CD8-positive, alpha-beta memory T cell (primary cell): ENCODE measurements at places on chromosomes 16 and 17.

DNA sequence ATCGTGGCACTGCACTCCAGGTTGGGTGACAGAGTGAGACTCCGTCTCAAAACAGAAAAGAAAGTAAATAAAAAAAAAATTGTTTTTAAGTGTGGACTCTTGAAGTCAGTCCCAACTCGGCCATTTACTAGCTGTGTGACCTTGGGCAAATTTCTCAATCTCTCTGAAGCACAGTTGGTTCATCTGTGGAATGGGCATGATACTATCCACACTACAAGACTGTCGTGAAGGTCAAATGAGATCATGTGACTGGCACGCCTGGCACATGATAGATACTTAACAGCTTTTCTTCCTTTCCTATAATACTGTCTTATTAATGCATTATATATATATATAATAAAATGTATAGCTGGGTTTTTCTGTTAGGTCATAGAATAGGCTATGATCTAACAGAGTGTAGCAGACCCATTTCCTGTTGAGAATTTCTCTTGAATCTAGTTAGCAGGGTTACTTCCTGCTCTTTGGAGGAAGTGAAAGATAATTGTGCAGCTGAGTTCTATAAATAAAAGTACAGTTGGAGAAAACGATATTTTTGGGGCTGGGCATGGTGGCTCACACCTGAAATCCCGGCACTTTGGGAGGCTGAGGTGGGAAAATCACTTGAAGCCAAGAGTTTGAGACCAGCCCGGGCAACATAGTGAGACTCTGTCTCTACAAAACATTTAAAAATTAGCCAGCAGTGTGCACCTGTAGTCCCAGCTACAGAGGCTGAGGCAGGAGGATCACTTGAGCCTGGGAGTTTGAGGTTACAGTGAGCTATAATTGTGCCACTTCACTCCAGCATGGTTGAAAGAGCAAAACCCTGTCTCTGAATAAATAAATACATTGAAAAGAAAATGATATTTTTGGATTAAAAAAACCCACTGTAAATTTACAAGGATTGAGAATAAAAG lies 7.3 kb downstream of the MILR1 start:
- no peak for DNase-seq

- DNase-seq, result no peak
These were observed 2.4 kb downstream of the NUP93 start for GRCh38 chr16:56732366-56732765.

- DNase-seq, result no peak
These were observed 102.8 kb downstream of the FOXL1 start for GRCh38 chr16:86681031-86681756.

GRCh38 chr17:60748204-60748603 lies 70.6 kb downstream of the BCAS3 start:
- DNase-seq, result no peak

DNA sequence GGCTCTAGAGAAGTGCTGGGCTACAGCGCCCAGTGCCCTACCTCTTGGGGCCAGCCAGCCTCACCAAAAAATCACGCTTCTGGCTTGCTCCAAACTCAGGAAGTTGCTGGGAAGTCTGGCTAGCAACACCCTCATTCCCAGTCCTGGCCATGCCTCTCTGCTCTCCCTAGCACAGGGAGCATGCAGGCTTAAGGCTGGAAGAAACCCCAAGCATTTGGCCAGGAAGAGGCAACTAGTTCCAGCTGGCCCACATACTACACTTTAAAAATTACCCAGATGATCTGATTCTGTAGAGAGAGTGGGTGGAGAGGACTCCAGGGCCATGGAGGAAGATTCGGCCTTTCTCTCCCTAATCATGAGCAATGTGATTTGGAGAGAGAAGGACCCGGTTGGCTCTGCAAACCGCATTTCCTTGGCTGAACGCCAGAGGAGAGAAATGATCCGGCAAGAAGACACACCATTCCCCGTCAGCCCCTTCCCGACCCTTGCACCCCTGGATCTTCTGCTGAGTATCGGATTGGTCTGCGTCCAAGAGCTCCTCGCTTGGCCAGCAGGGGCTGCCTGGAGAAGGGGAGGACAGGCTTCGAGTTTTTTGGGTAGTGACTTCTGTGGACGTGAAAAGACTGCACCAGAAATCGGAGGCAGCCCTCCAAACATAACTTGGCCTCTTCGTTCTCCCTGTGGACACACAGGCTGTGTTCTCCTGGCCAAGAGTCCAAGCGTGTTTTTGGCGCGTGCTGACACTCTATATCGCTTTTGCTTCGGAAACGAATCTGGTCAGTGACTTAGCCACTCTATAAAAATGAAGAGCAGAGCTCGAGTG lies 406.3 kb downstream of the WWOX start:
- no peak for DNase-seq
